ENCODE measurements at places on chromosomes 3 and 15.

DNA sequence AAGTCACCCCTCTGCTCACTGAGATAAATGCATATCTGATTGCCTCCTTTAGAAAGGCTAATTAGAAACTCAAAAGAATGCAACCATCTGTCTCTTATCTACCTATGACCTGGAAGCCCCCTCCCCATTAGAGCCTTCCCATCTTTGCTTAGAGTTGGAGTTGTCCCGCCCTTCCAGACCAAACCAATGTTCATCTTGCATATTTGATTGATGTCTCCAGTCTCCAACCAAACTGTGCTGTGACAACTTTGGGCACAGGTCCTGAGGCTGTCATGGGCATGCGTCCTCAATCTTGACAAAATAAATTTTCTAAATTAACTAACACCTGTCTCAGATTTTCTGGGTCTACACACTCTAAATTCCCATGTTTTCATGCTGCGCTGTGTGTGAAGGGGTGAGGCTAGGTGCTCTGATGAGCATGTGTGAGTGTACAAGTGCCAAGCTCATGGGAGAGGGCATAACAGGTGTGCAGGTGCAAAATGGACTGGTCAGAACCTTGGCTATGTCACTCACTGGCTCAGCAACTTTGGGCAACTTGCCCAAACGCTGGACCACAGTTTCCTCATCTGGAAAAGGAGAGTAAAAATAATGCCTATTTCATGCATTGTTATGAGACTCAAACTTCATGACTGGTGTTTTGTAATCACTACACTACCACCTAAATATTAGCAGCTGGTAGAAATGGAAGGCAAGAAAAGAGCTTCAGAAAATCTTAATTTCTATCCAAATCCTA is 7.2 kb downstream of the DAPK2 start:
- DNase-seq: no peak

DNA sequence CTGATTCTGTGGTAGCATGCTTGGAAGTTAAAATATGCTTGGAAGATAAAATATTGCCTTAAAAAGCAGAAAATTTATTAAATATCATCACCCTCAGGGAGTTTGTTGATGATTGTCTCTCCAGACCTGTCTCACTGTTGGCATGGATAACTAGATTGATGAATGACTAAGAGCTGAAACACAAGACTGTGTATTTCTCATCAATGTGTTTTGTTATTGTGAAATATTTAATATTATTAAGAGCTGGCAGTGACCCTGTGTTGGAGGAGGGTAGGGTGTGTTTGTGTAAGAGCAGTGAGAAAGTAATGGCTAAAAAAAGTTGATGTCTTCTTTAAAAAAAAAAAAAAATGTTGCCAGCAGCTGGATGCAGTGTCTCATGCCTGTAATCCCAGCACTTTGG is 82.2 kb downstream of the ITPR1 start:
- DNase-seq: no peak

DNA sequence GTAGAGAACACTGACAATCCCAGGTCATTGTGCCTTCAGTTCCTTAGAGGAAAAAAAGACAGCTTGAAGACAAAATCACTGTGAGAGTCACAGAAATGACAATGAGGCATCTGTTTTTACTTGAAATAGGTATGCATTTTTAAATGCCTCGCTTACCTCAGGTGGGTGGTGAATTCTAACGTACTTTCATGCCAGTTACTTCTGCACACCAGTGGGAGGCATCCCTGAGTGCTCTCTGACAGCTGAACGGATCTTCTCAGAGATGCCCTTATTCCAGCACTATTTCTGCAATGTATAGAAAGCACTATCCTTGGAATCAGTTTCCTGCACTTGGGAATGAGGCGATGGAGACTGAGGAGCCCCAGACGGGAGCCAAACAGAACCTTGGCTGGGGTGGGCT is 16.2 kb downstream of the DPH3 start:
- DNase-seq: no peak

GRCh38 chr15:35289024-35289617 is 204.0 kb upstream of the NANOGP8 start:
- DNase-seq: no peak

Measured in GDM1 (cell line).